Smooth muscle cell of the coronary artery (primary cell): ENCODE measurements at places on chromosomes 1 and 21. TPM values are rescaled to one million over a fixed set of nuclear protein-coding genes. Genes with fewer than 3 reads are reported as not detected.

Gene HMCN1
- total RNA-seq = 79.2 and 133 TPM in 2 replicates

Gene LYPD8
- total RNA-seq = 0.30 and 0.35 TPM in 2 replicates

Gene XCL2
- total RNA-seq = not detected in 2 replicates

Gene MTARC2
- total RNA-seq = 3.7 and 4.8 TPM in 2 replicates

Gene RGS13
- not detected in 2 replicates for total RNA-seq

Gene INKA2
- 1.1 and 5.7 TPM in 2 replicates for total RNA-seq
